ENCODE measurements at places on chromosomes 11 and 22. TPM values are rescaled to one million over a fixed set of nuclear protein-coding genes. Genes with fewer than 3 reads are reported as not detected.
A peak's percentile ranks its signal among the peaks of the same experiment; 100 is the strongest.

- no peak for DNase-seq
These were observed 23.9 kb downstream of the RTN4RL2 start for GRCh38 chr11:57484141-57484710.

DNA sequence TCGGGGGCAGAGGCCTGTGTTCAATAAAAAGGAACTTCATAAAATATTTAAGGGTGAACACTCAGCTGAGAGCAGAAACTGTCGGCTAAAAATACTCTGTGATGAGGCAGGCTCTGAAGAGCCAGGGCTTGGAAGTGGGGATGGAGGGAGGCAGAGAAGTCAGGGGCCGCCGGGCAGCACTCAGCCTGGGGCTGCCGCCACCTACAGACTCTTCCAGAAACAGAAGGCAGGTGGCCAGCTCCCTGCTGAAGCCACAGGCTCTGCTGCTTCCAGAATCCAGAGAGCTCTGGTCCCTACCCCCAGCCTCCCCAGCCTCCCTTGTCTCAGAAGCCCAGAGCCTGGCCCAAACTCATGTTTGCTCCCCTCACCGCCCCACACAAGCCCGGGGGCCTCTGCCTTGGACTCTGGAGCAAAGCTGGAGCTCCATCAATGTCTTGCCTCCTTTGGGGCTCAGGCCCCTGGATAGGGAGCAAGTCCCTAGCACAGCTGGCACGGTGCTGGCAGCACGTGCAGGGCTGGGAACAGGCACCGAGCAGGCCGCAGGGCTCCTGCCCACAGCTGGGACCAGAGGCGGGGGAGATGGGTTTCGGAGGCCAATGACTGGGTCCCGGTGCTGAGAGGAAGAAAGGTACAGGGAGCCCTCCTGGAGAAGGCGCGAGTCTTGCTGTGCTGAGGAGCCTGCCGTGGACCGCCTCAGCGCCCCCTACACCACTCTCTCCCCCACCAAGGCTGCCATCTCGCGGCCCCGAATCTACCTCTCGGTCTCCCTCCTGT is 8.2 kb downstream of the LRFN4 start:
- DNase-seq = no peak

DNA sequence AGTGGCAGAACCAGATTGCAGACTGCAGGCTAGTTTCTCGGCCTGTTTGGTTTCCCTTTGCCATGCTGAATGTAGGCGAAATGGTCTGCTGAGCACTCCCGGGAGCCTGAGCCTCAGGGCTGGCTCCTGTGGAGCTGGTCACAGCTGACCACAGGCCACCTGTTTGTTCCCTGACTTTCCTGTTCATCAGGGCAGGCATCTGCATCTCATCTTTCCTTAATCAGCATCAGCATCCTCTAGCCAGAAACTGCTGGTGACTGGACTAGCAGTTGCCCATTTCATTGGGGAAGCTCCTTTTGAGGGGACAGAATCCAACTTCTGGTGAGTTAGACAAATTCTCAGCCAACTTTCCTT is 20.2 kb upstream of the C11orf96 start:
- no peak for DNase-seq

DNA sequence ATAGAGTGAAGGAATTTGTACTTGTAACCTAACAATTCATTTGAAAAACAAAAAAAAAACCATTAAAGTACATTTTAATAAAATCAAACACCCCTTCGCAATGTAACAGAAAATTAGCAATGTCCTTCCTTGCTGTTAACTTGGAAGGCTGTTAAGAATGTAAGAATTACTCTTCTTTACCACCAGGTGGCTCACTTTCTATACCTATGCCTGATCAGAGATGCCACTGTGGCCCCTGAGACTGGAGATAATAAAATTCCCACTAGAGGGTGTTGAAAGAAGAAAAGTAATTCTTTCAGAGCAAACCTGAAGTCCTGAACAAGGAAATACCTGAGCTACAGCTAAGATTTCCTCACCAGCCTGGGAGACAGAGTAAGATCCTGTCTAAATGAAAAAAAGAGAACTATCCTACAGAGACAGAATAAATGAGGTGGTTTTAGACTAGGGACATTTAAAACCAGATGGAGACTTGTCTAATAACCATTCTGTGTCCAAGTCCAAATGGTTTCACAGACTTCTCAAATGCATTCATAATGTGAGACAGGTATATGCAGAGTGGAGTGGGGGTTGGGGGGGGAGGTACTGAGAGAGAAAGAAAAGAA is 1089.3 kb downstream of the FAM181B start:
- DNase-seq = no peak

- DNase-seq = no peak
These were observed 87.6 kb upstream of the FSHB start for GRCh38 chr11:30143098-30143705.

GRCh38 chr11:2269601-2270321 is 627 bp downstream of the ASCL2 start:
- peak; percentile 89 for DNase-seq

- DNase-seq = no peak
These were observed 1350.2 kb upstream of the RAG2 start for GRCh38 chr11:37948258-37948657.

DNA sequence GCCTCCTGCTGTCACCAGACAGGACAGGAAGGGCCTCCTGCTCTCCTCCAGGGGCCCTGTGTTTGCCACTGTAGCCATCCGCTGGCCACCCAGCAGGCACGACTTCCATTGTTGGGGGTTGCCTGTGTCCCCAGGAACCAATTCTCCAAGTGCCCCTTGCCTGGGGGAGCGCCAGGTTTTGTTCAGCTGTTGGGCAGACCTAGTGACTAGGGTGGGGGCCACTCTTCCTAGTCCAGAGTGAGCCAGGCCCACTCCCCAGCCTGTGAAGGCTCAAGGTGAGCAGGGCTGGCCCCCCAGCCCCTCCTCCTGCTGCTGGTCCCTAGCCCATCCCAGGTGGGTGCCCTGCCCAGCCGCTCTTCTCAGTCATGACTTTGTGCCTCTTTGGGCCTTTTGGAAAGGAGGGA is 30.9 kb downstream of the OSBPL5 start:
- no peak for DNase-seq

GRCh38 chr11:61468002-61468401 is 38.1 kb downstream of the SDHAF2 start:
- no peak for DNase-seq

- no peak for DNase-seq
These were observed 760.3 kb downstream of the CNTN5 start for GRCh38 chr11:99781074-99781473.

- DNase-seq = no peak
These were observed 6.7 kb upstream of the AHNAK start for GRCh38 chr11:62553080-62553838.

The HTR3B gene
- total RNA-seq = not detected

The DRD4 gene
- 0.71 TPM for total RNA-seq

The GUCY1A2 gene
- total RNA-seq = 6.9 TPM

The CRYBB1 gene
- total RNA-seq = 2.8 TPM

The POLD4 gene
- total RNA-seq = 72.9 TPM

The ISX gene
- total RNA-seq = not detected

The SELENOH gene
- 101 TPM for total RNA-seq

The TSPAN18 gene
- 14.2 TPM for total RNA-seq

The TNRC6B gene
- total RNA-seq = 37.4 TPM

The BUD13 gene
- 13.4 TPM for total RNA-seq

The NXPE1 gene
- total RNA-seq = not detected

The DCHS1 gene
- 23.0 TPM for total RNA-seq

The ANO9 gene
- total RNA-seq = 1.2 TPM

The COX8A gene
- total RNA-seq = 249 TPM
